Muscle of arm (tissue), 14 donors: ENCODE measurements at places on chromosomes 5 and 9. TPM values are rescaled to one million over a fixed set of nuclear protein-coding genes. Genes with fewer than 3 reads are reported as not detected.

Gene DOK3
- polyA plus RNA-seq: 8.3 TPM

Gene WHRN
- 3.9 TPM for polyA plus RNA-seq

Gene SPATA6L
- 0.36 TPM for polyA plus RNA-seq

Gene ETF1
- 52.4 TPM for polyA plus RNA-seq

DNA sequence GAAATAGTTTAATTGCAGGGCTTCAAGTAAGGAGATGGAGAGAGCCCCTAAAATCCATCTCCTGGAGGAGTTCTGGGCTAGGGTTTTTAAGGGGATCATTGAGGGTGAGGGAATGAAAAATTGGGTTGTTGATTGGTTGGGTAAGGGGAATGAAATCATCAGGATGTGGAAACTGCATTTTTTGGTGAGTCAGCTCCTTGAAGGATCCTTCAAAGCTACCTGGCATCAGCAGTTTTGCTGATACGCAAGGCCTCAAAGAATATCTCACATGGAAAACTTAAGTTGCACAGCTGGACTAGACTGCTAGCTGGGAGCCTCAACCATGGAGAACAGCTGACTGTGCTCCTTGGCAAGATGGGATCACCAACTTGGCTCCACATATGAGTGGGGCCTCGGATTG is 136.7 kb downstream of the FGF10 start:
- no peak for DNase-seq

GRCh38 chr5:145918397-145918796 is 18.0 kb upstream of the SH3RF2 start:
- DNase-seq: no peak

GRCh38 chr9:113992276-113992951 is 85.7 kb downstream of the AMBP start:
- DNase-seq: no peak

- no peak for DNase-seq
Observed at GRCh38 chr9:32441678-32442077, 57.2 kb downstream of the ACO1 start.

GRCh38 chr5:41004931-41005330 is 66.2 kb downstream of the MROH2B start:
- no peak for DNase-seq

GRCh38 chr5:107526-107925 is 15.6 kb downstream of the PLEKHG4B start:
- DNase-seq: no peak

GRCh38 chr9:128503870-128504269 is 649 bp upstream of the GLE1 start:
- DNase-seq: peak; percentile 46
